Activated CD4-positive, alpha-beta T cell treated with anti-CD3 and anti-CD28 coated beads, Interleukin-2, amount 50 U/mL, for 24 hours (primary cell): ENCODE measurements at places on chromosomes 16 and 17.

- DNase-seq, result no peak
Observed at GRCh38 chr17:45103269-45103795, 29.0 kb downstream of the PLCD3 start.

GRCh38 chr17:29870836-29871465 is 59.1 kb downstream of the SSH2 start:
- no peak for DNase-seq

DNA sequence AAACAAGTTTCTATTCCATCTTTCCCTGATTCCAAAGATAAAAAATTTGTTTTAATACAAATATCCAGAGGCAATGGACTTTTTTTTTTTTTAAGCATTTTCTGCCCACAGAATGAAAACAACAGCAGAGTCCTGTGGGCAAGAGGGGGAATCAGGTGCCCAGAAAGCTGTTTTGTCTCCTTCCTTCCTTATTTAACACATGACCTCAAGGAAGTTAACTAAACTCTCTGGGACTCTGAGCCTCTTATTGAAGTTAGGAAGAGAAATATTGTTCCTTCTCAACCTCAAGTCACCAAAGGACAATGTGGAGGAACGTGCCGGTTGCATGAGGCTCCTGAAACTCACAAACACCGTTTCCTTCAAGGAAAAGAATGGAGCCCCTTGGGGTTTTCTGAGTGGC is 34.9 kb downstream of the LITAF start:
- DNase-seq, result no peak

DNA sequence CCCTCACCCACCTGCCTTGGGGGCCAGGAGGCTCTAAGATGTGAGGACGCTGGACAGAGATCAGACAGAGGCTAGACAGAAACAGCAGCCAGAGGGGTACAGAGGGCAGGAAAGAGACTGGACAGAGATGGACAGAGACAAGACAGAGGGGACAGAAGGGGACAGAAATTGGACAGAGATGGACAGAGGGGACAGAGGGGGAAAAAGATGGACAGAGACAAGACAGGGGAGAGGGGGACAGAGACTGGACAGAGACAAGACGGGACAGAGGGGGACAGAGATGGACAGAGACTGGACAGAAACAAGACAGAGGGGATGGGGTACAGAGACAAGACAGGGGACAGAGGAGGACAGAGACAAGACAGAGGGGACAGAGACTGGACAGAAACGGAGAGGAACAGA is 16.1 kb downstream of the UTS2R start:
- no peak for DNase-seq

DNA sequence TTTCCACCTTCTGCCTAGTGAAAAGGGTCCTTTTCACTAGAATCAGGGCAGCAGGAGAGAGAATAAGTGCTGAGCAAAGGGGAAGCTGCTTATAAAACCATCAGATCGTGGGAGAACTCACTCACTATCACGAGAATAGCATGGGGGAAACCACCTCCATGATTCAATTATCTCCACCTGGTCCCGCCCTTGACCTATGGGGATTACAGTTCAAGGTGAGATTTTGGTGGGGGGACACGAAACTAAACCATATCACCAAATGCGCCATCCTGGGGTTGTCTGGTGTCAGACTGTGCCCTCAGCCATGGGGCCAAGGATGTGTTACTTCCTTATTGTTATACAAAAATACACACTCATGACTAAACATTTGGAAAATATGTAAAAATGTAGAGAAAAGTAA is 10.4 kb upstream of the KATNB1 start:
- no peak for DNase-seq

GRCh38 chr17:16286947-16287562 is 66.2 kb downstream of the CENPV start:
- no peak for DNase-seq

- no peak for DNase-seq
Observed at GRCh38 chr17:787641-788221, 5.6 kb downstream of the MRM3 start.

DNA sequence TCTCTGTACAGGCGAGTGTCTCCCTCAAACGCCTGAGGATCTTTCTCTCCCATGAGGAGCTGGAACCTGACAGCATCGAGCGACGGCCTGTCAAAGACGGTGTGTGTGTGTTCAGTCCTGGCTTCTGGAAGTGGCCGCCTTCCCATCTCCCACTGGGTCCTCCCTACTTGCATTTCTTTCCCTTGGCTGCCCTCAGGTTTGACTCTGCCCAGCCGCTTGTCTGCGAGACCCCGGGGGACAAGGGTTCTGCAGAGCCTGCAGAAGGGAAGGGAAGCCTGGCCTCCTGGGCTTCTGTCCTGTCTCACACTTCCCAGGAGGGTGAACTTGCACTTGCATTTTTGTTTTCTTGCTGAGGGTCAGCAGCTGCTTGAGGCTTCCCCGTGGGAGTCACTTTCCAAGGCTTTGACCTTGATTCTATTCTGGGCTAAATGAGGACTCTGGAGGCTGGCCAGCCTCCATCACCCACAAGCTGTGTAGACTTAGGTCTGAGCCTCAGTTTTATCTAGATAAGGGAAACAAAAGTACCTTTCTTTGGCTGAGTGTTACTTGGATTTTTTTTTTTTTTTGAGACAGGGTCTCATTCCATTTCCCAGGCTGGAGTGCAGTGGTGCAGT is 122.3 kb downstream of the ABCC1 start:
- no peak for DNase-seq

- DNase-seq, result no peak
Observed at GRCh38 chr17:43701318-43701743, 39.6 kb upstream of the MEOX1 start.

- DNase-seq, result no peak
Observed at GRCh38 chr16:83791916-83792315, 15.9 kb upstream of the HSBP1 start.

- DNase-seq, result no peak
Observed at GRCh38 chr17:14052886-14053615, 16.3 kb upstream of the COX10 start.

DNA sequence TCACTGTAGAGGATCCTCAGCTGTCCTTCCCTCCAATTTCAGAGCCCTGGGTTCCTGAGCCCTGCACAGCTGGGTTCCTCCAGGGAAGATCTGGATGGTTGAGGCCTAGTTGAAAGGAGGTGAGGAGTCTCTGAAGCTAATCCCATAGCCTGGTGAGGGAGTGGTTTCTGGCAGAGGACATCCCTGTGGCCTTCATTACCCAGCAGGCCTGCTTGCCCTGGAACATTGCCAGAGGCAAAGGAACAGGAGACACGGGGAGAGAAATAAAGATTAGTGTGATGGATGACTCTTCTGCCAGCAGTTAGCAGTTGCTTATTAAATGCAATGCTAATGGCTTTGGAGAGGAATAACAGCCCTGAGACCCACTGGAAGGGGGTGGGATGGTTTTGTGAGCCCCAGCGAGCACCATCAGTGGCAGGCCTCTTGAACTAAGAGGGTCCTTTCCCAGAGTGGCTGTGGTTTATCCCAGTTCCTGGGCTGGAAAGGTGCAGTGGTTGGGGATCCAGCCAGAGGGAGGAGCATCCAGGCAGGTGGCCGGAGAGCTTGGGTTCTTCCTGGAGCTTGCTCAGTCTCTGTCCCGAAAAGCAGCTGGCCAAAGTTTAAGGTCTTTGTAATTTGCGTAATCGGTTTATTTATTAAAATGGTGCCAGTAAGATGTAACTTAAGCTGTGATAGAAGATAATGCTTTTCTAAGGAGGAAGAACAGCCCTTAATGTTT is 209.7 kb downstream of the CCDC182 start:
- DNase-seq, result no peak

DNA sequence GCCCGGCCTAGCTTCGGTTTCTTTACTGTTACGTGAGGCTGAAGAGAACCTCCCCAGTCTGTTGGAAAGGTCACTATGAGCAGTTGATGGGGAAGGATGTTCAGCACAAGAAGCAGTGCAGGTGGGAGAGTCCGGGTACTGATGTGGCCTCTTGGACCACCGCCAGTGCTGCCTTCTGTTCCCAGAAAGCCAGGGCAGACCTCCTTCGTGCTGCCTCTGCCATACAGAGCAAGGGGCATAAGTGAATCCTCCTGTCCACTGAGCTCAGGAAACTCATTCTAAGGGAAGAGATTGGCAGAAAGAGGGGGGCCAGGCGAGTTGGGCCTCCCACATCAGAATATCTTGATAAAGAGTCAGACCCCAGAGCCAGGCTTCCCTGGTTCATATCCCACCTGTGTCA is 3.7 kb downstream of the PPP4C start:
- DNase-seq, result no peak

DNA sequence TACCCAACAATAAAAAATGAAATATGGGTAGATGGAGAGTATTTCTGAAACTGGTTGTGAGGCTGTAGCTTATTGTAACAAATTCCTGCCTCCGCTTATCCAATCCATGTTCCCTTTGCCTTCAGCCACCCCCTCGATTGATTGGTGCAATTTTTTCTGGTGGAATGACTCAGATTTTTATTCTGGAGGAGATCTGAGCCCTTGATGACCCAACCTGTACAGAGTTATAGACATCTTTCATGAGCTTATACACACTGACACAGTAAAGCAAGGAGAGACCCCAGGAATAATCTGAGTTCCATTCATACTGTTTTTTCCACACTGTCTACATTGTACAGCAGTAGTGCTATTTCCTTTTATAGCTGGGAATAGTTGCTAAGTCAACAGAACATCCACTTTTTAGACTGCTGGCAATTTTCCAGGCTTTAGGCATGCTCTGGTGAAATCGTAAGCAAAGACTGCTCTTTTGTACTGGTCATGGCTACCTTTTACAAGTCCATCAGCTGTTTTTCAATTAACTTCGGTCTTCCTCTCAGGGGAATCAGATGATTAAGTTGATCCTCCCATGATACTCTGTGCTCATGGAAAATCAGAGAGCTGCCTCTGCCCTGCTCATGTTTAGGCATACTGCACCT is 30.1 kb downstream of the CCL4 start:
- DNase-seq, result no peak

- no peak for DNase-seq
Observed at GRCh38 chr16:85227946-85228862, 115.9 kb upstream of the CIBAR2 start.

- no peak for DNase-seq
Observed at GRCh38 chr17:43069368-43069898, 44.4 kb downstream of the RND2 start.

GRCh38 chr17:80624864-80625263 is 80.2 kb downstream of the RPTOR start:
- DNase-seq, result no peak

GRCh38 chr17:63676584-63676983 is 23.3 kb downstream of the LIMD2 start:
- no peak for DNase-seq

- no peak for DNase-seq
Observed at GRCh38 chr16:89572073-89572484, 3.5 kb upstream of the CPNE7 start.

DNA sequence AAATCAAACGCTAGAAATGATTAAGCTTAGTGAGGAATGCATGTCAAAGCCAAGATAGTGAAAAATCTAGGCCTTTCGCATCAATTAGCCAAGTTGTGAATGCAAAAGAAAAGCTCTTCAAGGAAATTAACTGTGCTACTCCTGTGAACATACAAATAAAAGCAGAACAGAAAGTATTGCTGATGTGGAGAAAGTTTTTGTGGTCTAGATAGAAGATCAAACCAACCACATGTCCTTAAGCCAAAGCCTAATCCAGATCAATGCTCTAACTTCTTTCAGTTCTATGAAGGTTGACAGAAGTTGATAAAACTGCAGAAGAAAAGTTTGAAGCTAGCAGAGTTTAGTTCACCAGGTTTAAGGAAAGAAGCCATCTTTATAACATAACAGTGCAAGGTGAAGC is 1044.6 kb downstream of the CDH11 start:
- no peak for DNase-seq

GRCh38 chr16:14566599-14566998 is 63.5 kb downstream of the PARN start:
- DNase-seq, result no peak

DNA sequence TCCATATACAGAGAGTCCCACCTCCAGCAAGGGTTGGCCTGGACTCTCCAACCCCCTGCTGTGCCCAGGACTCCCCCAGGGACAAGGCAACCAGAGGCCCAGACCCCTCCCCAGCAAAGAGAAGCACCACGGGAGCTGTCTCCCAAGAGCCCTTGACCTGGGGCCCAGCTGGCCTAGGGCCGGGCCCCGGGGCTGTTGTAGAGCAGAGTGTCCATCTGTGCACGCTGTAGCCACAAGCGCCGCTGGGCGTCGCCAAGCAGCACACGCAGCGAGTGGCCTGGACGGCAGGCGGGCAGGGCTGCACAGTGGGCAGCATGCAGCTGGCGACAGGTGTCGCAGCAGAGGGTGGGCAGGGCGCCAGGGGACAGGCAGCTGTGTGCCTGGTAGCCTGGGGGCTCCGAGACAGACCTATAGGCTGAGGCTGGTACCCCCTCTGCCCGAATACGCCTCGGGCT is 4.3 kb downstream of the SPATA2L start:
- DNase-seq, result no peak

DNA sequence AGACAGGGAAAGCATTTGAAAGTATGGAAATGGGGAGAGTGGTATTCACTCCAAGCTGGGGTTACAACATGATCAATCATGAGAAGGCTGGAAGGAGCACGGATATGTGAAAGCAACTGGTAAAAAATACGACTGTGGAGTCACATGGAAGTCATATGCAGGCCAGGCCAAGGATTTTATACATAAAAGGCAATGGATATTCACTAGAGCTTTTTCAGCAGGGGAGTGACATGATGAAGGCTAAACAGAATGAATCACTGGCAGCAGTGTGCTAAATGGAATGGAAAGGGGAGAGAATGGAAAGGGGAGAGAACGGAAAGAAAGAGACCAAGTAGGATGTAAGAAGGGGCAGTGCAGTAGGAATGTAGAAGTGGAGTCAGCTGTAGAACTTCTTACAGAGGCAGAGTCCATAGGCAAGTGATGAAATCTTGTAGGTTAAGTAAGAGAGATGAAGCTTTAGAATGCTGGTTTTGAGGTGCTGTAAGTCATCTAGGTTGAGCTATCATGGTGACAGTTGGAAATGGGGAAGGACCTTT is 13.0 kb upstream of the NETO2 start:
- DNase-seq, result no peak

- DNase-seq, result no peak
Observed at GRCh38 chr16:49275870-49276269, 5.8 kb downstream of the CBLN1 start.

DNA sequence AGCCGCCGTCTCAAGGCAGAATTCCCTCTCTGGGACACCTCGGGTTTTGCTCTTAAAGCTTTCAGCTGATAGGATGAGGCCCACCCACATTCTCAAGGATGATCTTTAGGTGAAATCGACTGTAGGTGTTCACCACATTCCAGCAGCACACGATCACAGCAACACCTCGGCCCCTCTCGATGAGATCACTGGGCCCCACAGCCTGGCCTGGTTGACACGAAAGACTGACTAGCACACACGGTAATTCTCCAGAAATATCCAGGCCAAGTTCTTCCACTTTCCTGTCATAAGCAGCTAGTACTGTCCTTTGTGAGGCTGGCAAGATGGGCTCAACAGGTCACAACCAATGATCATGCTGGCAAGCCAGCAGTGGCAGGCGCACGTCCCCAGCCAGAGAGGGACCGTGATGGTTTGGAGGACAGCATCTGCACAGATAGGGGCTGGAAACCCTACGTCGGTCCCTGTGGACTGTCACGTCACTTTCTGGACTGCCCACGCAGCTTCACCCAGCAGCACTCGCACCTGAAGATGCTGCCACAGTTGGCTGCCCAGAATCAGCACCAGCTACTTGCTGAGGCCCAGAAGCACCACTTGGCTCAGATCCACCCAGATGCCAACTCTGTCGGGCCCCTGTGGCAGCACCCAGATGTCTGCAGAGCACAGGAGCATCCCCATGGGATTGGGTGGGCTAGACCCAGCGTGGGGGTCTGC is 17.4 kb downstream of the TMC6 start:
- DNase-seq, result no peak

- no peak for DNase-seq
Observed at GRCh38 chr16:87897521-87898505, 28.5 kb upstream of the SLC7A5 start.
